ENCODE measurements at places on chromosomes 1 and 21.

- peak; percentile 59 for DNase-seq
These were observed at the start of gene DENND2D for GRCh38 chr1:111199881-111200801. Gene DENND2D (minus strand): TSS chr1:111200646. CDS start chr1:111200459, 187 bp downstream.

GRCh38 chr1:74729741-74730478 lies 2.9 kb downstream of the CRYZ start:
- DNase-seq, result no peak

DNA sequence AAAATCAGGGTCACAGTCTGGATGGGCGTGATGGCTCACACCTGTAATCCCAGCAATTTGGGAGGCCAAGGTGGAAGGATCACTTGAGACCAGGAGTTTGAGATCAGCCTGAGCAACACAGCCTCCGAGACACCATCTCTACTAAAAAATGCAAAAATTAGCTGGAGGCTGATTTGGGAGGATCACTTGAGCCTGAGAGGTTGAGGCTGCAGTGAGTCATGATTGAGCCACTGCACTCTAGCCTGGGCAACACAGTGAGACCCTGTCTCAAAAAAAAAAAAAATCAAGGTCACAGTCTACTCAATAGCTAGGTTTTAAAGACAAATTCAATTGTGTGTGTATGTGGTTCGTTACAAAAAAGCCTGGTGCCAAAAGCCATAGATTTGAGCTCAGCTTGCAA lies 34.4 kb downstream of the TRIM67 start:
- DNase-seq, result no peak

GRCh38 chr1:201507360-201507675 lies 395 bp upstream of the CSRP1 start:
- DNase-seq, result no peak

GRCh38 chr1:1782399-1783221 lies 4.3 kb upstream of the NADK start:
- DNase-seq, result peak; percentile 34

GRCh38 chr1:41380979-41381691 lies 19.9 kb downstream of the FOXO6 start:
- DNase-seq, result no peak

DNA sequence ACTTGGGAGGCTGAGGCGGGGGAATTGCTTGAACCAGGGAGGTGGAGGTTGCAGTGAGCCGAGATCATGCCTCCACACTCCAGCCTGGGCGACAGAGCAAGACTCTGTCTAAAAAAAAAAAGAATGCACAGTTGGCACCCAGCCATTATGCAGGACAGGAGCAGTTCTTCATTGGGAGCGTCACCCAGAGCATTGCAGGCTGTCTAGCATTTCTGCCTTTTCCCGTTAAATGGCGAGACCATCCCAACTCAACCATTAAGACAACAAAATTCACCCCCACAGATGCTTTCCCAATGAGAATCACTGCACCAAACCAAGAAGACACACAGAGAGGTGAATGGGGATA lies 105.8 kb downstream of the EDEM3 start:
- no peak for DNase-seq

GRCh38 chr1:62280960-62281465 lies 38.2 kb downstream of the KANK4 start:
- no peak for DNase-seq

DNA sequence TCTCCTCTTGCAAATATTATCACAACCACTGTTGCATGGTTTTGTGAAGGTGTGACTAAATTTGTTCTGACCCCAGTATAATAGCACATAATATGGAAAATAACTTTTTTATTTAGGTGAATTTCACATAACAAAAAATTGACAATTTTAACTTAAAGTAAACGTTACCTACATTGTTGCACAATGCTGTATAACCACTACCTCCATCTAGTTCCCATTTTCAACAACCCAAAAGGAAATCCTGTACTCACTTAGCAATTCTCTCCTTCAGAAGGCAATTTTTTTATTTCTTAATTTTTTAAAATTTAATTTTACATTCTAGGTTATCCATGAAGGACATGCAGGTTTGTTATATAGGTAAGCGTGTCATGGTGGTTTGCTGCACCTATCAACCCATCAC lies 95.2 kb downstream of the KCNJ6 start:
- DNase-seq, result no peak

DNA sequence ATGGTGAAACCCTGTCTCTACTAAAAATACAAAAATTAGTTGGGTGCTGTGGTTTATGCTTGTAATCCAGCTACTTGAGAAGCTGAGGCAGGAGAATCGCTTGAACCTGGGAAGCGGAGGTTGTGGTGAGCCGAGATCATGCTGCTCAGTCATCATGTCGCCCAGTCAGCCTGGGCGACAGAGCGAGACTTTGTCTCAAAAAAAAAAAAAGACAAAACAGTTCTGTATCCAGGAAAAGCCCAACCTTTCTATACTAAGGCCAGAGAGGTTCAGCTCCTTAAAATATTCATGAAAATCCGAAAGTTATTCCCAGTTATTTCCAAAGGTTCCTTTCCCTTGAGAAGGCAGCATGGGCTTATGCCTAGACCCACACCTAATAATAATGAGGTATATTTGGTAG lies 4.2 kb downstream of the MRPL37 start:
- DNase-seq, result no peak

GRCh38 chr1:152141971-152142584 lies 16.9 kb downstream of the RPTN start:
- no peak for DNase-seq

- no peak for DNase-seq
These were observed 17.0 kb downstream of the LAPTM5 start for GRCh38 chr1:30740251-30741238.

- DNase-seq, result no peak
These were observed 37.8 kb upstream of the CD34 start for GRCh38 chr1:207948536-207949250.

GRCh38 chr1:188986745-188987417 lies 1490.8 kb downstream of the BRINP3 start:
- DNase-seq, result no peak

GRCh38 chr1:39268112-39268581 lies 63.7 kb downstream of the MACF1 start:
- no peak for DNase-seq

GRCh38 chr1:201259476-201260235 lies 23.6 kb upstream of the PKP1 start:
- DNase-seq, result no peak

DNA sequence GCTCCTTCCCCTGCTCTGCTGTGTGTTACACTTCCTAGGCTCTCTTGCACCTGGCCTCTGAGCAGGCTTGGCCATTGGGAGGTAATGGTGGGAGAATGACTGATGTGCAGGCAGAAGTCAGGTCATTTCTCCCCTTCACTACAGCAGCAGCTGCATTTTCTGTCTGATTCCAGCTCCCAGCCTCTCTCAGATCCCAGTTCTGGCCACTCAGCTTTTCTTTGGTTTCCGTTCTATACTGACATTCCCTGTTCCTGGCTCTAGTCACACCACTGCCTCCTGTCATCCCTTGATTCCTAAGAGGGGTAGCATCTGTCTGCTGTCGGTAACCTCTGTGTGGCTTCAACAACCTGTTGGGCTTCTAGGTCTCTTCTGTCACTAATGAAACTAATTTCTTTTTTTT lies 127.7 kb upstream of the HOOK1 start:
- no peak for DNase-seq

GRCh38 chr1:32303997-32304622 lies 12.2 kb downstream of the HDAC1 start:
- DNase-seq, result no peak

GRCh38 chr1:70392626-70393025 lies 18.4 kb upstream of the CTH start:
- DNase-seq, result no peak

DNA sequence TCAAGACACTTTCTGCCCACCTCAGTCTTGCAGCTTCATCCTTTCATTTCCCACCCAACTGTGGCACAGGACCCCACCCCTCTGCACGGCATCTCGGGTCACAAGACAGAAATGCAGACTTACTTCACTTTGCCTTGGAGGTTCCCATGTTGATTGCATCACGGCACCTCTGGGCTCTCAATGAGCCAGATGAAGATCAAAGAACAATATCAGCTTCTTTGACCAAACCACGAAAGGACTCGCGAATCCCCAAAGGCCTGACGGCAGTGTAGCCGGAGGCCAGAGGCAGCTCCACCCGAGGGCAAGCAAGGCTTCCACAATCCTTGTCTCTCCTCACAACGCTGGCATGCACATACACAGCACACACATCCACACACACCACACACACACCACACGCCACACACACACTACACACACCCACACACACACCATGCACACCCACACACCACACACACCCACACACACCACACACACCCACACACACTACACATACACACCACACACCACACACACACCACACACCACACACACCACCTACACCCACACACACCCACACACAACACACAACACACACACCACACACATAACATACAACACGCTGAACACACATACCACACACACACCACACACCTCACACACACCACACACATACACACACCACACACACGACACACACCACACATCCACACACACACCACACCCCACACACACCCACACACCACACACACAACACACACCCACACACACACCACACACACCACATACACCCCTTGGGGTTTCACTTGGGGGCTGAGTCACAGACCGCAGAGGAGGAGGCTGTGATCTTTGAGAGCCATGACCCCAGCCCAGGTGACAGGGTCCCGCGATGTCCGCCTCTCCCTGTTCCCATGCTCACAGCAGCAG lies 35.8 kb downstream of the UBASH3A start:
- peak; percentile 36 for DNase-seq

- DNase-seq, result no peak
These were observed 31.0 kb downstream of the IL12RB2 start for GRCh38 chr1:67338642-67339041.

GRCh38 chr1:68346188-68346808 lies 103.5 kb downstream of the RPE65 start:
- DNase-seq, result no peak
